ENCODE measurements at places on chromosomes 3 and 15. TPM values are rescaled to one million over a fixed set of nuclear protein-coding genes. Genes with fewer than 3 reads are reported as not detected.

- DNase-seq = no peak
Observed at GRCh38 chr3:105539897-105540296, 173.2 kb downstream of the ALCAM start.

- DNase-seq = no peak
Observed at GRCh38 chr3:62249484-62249776, 123.9 kb downstream of the FEZF2 start.

DNA sequence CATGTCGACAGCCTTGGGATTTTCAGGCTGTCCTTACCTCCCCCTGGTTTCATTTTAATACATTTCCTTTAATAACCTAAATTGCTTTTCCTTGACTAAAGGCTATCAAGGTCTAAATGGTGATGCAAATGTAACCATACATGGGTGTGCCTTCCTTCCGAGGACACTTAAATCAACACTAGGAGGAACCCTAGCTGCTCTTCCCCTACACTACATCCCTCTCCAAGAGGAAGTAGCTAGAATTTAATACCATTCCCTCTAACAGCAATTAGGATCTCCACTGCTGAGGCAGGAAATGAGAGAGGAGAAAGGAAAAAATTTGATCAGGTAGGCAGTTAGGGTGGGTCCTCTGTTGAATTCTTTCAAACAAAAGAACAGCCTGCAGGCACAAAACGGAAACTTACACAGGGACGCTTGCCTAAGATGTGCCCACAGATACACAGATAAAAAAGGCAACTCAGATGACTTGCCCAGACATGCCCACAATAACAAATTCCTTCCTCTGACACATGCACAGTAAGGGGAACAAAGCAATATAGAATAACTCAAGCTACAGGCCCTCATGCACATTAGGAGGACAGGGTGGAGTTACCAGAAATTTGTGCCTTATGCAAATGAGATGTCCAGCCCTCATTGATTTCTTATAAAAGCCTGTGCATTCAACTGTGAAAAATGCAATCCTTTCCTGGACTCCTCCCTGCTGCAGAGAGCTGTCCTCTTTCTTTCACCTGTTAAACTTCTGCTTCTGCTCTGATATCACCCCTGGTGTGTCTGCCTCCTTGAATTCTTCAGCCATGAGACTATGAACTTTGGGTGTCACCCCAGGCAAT lies 1024.4 kb upstream of the CADM2 start:
- peak; percentile 98 for DNase-seq

The TMIE gene
- total RNA-seq = not detected

DNA sequence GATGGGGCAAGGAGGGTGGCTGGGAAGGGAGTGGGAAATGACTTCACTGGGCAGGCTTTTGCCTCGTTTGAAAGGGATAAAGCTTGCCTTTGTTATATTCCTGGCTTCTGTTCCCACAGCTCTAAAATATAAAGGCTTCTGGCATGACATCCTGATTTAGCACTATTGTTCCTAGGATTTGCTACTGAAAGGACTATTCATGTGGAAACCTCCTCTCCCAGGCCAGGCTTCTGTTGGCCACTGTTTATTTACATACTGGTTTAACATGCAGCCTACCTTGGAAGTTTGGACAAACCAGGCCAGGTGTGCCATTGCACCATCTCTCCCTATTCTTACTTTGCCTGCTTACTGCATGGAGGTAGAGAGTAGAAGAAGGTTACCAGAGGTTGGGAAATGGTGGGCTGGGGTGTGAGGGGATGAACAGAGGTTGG lies 2.4 kb upstream of the LMCD1 start:
- peak; percentile 59 for DNase-seq

Data from foreskin keratinocyte (primary cell).